ENCODE measurements at places on chromosomes 6 and 20. TPM values are rescaled to one million over a fixed set of nuclear protein-coding genes. Genes with fewer than 3 reads are reported as not detected.

- no peak for DNase-seq
Observed at GRCh38 chr6:14798996-14799588, 446.8 kb upstream of the JARID2 start.

- DNase-seq: peak; percentile 29
Observed at GRCh38 chr20:53660947-53661381, 67.3 kb upstream of the ZNF217 start.

- no peak for DNase-seq
Observed at GRCh38 chr6:518218-518617, 126.7 kb downstream of the IRF4 start.

- DNase-seq: peak; percentile 61
Observed at GRCh38 chr6:6002848-6003620, 3.7 kb downstream of the NRN1 start.

DNA sequence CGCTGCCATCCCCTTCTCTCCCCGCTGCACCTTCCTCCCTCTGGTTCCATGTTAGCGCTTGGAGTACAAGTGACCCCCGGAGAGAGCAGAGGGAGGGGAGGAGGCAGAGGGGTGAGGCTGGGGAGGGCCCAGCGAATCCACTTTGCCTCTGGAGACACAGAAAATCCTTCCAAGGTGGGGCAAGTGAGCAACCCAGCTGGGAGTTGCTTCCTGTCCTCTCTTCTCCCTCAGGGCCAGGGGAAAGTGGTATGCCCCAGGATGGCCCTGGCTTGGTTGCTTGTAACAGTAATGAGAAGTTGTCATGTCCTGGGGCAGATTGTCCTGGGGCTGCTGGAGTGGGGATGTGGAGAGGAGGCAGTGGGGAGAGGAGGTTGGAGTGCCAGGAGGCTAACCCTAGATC is 691 bp upstream of the ANGPT4 start:
- no peak for DNase-seq

DNA sequence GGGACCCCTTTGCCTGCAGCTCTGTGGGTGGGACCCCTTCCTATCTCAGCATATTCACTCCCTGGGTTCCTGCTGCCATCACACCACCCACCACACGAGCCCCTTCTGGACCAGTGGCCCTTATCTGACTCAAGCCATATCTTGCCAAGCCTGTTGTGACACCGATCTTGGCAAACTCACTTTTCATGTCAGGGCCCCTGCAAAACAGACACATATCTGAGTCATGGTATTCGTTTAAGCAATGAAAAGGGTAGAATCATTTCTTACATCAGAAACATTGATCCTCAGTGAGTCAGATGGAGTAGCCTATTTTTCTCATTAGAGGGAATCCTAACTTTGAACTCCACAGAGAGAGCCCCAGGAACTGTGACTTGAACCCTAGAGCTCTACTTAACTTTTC is 10.6 kb downstream of the RAET1E start:
- DNase-seq: no peak

DNA sequence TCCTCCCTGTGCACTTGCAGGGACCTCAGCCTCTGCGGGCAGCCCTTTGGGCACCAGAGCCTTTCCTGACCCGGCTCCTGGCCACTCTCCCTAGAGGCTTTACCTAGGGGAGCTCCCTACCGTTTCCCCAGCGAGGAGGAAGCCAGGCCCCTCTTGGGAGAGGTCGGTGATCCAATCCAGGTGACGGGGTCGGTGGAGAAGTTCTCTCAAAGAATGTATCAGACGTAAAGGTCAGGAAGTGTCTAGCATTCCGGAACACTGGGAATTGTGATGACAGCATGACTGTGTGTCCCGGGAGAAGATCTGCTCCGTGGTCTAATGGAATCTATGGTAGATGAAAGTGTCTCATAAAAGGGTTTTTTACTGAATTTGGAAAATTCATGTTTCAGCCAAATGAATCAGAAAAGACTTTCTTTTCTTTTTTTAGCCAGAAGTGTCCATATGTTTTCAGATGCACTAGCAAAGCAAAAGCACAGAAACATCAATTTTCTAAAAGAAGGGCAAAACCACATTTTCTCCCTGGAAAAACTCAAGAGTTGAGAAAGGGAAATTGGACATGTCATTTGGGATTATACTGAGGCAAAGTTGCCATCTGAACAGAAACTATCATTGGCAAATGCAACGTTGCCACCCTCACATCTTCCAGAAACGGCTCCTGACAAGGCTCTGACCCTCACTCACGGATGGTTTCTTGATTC is 289.4 kb downstream of the THBS2 start:
- no peak for DNase-seq

The FAM217A gene
- polyA plus RNA-seq: not detected

The PPIL6 gene
- polyA plus RNA-seq: 0.85 TPM

All from B cell (primary cell).